ENCODE measurements at places on chromosomes 16 and 17.

GRCh38 chr16:89261691-89262563 is 44.4 kb downstream of the ZNF778 start:
- no peak for DNase-seq

DNA sequence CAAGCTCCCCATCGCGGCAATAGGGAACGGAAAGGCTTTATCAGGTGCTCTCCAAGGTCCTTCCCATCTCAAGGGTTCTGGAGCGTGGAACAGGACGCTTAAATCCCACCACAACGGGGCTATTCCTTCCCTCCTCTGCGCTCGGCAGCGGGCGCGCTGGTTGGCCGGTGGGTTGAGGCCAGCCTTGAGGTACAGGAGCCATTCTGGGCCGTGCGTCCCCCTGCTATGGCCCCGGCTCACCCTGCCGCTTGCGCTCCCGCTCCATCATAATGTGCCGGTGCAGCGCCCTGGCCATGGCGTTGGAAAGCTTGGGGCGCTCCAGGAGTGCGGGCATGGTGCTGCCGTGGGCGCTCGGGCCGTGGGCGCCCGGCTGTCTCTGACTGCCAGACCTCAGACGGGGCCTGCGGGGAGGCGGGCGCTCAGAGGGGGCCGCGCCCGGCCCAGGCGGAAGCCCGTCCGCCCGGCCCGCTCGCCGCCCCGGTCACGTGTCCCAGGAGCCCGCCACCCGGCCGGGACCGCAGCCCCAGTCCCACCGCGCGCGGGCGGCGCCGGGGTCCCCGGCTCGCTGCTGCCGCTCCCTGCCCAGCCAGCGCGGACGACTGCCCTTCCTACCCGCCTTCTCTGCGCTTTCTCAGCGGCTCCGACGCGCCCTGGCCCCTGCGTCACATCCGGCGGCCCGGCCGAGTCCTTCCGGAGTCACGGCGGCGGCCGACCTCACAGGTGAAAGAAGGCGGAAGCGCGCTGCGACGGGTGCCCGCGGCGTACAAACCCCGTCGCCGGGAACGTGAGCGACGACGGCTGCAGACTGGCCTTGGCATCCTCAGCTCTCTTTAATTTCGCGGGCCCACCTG is at the start of gene GPS2:
Gene GPS2 (minus strand): TSS at position 642 of the 851 bp plus-strand sequence. CDS start 308 bp downstream, at position 334.
- DNase-seq: peak; percentile 96

- no peak for DNase-seq
Measured at GRCh38 chr16:29841631-29842030, 21.4 kb downstream of the MVP start.

- no peak for DNase-seq
Measured at GRCh38 chr16:89700649-89701424, 668 bp downstream of the SPATA2L start.

DNA sequence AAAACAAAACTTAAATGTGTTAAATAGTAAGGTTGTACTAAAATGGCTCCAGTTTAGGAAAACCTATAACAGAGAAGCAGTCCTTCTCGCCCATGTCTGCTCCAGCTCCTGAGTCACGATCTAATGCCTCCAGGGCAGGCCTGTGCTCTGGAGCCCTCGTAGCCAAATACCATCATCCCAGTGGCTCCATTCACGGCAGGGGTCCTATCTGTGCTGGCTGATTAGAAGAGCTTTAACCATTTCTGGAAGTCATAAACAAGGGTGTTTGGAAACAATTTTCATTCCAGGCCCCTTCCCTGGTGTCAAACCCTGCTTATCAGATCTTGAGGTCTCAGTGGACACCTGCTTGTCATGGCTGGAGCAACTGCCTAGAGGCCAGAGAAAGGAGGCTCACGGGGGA is 336.9 kb downstream of the SOX9 start:
- no peak for DNase-seq

DNA sequence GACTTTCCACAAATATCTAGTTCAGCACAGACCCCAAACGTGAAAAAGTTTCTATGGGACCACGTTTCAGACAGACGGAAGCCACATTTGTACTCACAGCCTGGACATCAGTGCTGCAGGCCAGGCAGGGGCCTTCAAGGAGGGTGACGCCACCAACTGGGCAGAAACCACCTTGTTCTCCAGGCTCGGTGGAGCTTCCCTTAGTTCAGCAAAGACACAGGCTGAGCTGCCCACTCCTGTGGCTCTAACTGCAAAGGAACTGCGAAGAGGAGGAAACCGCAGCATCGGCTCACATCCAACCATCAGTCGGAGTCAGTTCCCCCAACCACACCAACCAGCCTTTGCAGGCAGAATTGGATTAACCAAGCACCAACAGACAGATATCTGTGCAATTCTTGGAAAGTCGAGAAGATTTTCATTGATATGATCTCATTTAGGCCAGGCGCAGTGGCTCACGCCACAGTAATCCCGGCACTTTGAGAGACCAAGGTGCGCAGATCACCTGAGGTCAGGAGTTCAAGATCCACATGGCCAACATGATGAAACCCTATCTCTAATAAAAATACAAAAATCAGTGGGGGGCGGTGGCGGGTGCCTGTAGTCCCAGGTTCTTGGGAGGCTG is 73.3 kb upstream of the CNEP1R1 start:
- DNase-seq: no peak

- DNase-seq: no peak
Measured at GRCh38 chr16:51085271-51085670, 65.8 kb downstream of the SALL1 start.

DNA sequence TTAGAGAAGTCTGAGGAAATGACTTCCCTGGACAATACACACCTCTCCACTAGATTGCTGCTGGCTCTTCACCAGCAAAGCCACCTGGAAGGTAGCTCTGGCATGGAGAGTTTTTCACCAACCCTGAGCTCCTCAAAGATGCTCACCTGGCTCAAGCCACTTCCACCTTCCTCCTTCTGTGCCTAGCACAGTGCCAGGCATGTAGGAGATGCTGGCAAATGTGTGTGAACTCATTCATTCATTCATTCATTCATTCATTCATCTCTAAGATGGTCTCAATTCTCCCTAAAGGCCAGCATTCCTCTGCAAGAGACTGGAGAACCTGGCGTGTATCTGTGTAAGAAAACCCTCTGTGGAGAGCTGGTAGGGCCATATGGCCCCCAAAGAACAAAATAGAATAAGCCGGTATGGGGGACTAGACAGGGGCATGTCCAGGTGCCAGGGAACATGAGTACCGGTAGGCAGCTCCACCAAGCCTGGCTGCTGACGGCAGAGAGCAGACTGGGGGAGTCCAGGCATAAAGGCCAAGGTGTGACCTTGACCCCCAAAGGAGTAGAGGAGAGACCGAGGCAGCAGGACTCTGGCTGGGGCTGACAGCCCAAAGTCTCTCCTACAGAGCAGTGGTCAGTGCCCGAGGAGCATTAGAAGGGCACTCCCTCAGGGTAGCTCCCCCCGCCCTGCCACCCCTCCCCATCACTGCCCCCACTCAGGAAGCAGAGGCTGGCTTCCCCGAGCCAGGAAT is 132.2 kb upstream of the TNRC6C start:
- peak; percentile 38 for DNase-seq

- DNase-seq: peak; percentile 80
Measured at GRCh38 chr17:79707931-79708891, 22.5 kb upstream of the ENPP7 start.
